Skeletal muscle cell (primary cell): ENCODE measurements at places on chromosomes 5 and 9.

- no peak for DNase-seq
Observed at GRCh38 chr5:149802008-149802680, 72.0 kb downstream of the PPARGC1B start.

- no peak for DNase-seq
Observed at GRCh38 chr5:139647506-139648204, 494 bp upstream of the CXXC5 start.

GRCh38 chr9:106916466-106917235, 53.7 kb downstream of the ZNF462 start:
- DNase-seq: peak; percentile 51

DNA sequence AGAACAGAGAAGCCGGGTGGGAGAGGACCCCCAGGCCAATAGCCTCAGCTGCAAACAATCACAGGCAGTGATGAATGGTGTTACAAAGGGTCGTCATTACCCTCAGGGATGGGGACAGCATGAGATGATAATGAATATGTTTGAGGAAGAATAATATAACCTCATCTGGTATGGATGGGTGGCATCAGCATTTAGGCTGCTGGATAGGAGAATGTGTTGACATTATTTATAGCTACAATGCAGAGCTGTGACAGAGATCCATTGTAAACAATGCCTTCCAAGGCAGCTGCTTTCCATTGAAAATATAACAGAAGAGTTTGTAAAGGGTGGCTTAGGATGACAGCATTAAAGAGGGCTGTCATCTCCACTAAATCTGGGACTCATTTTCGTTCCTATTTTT, 365.5 kb downstream of the KCNN2 start:
- DNase-seq: no peak

GRCh38 chr9:13568841-13569601, 289.5 kb upstream of the MPDZ start:
- no peak for DNase-seq

GRCh38 chr5:75734913-75735789, 17.9 kb upstream of the POC5 start:
- no peak for DNase-seq

DNA sequence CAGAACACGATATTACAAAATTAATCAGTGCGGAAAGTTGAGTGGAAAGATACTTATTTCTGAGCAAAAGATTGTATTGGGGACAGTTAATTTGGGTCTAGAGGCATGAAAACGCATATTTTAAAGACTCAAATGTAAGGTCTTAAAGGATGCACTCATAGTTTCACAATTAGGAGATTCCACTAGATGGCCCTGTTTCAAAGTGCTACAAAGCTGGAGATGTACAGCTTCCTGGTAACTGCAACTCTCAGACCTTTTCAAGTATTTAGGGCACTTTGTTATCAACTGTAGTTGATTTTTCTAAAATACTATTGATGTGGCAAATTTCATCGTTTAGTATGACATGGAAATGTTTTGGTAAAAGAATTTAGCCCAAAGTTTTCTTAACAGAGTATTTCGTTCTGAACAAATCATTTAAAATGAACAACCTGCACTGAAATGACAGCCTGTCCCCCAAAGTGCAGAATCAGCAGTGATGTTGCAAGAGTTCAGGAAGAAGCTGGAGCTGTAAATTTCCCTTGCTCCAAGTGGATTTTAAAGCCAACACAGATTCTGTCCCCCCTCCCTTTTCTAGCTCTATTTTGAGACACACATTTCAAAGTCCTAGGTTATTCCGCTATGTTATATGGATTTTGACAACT, 16.2 kb upstream of the NDUFB6 start:
- peak; percentile 17 for DNase-seq

DNA sequence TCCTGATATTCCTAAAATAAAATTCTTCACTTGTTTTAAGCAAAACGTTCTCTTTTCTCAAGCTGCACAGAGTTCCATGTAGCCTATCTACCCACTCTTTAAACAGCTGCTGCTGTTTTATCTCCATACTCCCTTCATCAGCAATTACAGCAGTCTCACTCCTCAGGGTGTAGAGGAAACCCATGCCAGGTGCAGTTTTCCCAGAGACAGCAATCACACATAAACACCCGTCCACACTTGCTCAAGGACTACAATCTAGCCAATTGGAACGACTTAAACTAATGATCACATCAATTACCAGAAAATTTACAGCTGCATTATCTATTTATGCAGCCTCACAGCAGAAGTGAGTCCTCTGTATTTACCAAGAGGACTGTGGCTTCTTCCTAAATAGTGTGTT, 141.7 kb downstream of the HTR1A start:
- no peak for DNase-seq

DNA sequence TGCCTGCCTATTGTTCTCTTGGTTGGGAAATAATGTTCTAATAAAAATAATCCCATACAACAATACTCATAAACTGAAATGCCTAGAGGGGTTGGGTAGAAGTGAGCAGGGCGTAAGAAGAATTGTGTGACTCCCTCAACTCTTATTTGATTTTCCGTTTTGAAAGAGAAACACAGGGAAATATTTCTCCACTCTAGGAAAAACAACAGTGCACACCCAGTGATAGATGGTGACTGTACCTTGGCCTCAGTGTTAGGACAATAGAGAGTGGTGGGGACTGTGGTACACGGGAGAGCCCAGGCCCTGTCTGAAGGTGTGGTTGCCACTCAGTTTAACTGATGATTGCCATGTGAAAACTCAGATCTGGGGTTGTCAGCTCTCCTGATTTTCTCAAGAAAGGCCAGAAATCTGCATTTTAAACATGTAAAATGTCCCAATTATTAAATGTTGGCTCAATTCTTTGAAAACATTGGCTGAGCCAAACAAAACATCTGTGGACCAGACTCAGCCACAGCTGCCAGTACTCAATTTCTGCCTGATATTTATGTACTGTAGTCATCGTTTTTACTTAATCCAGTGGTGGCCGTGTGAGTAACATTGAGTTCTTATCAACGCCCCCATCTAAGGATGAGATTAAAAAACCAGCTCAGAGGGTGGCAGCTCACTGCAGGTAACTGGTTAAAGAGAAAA, 103.8 kb upstream of the ZNF618 start:
- peak; percentile 49 for DNase-seq
